CD4-positive, CD25-positive, alpha-beta regulatory T cell (primary cell): ENCODE measurements at places on chromosomes 3 and 15. TPM values are rescaled to one million over a fixed set of nuclear protein-coding genes. Genes with fewer than 3 reads are reported as not detected.

DNA sequence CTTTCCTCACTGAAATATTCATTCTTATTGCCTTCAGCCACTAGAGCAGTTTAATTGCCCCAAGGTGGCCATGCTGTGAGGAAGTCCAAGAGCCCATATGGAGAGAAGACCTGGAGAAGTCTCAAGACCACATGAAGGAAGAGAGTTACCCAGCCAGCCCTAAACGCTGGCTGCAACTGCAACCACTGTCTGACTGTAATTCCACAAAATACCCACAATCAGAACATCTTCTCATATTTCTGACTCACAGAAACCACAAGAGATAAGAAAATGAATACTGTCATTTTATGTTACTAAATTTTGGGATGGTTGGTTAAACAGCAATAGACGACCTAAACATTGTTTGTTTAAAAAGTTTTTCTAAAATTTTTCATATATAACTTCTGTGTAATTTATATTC lies 14.7 kb upstream of the SST start:
- DNase-seq, result no peak

DNA sequence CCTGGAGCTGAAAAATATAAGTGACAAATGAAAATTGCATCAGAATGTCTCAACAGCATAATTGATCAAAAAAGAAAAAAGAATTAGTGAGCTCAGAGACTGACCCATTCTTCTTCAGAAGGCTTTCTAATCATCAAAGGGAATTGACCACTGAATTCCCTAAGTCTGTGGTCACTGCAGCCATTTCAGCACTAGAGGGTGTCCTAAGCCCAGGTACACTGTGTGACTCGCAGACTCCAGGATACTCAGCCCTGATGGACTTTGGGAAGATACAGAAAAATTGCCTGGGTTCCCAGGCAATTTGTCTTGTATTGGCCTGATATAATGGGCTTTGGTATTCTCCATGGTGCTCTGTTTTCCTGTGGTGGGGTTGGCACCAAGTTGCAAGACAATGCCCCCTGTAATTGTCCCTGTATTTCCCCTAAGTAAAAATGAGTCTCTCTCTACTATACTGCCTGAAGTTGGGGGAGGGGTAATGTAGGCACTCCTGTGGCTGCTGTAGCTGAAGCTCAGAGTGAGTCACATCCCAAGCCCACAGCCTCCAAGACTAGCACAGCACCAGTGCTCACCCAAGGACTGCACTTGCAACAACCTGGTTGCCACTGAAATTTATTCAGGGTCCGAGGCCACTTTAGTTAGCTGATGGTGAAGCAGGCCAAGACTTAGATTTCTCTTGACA lies 256.0 kb upstream of the STAC start:
- no peak for DNase-seq

GRCh38 chr15:71939981-71940588 lies 129.7 kb downstream of the NR2E3 start:
- DNase-seq, result no peak

GRCh38 chr3:17340261-17340660 lies 402.2 kb downstream of the TBC1D5 start:
- DNase-seq, result no peak

DNA sequence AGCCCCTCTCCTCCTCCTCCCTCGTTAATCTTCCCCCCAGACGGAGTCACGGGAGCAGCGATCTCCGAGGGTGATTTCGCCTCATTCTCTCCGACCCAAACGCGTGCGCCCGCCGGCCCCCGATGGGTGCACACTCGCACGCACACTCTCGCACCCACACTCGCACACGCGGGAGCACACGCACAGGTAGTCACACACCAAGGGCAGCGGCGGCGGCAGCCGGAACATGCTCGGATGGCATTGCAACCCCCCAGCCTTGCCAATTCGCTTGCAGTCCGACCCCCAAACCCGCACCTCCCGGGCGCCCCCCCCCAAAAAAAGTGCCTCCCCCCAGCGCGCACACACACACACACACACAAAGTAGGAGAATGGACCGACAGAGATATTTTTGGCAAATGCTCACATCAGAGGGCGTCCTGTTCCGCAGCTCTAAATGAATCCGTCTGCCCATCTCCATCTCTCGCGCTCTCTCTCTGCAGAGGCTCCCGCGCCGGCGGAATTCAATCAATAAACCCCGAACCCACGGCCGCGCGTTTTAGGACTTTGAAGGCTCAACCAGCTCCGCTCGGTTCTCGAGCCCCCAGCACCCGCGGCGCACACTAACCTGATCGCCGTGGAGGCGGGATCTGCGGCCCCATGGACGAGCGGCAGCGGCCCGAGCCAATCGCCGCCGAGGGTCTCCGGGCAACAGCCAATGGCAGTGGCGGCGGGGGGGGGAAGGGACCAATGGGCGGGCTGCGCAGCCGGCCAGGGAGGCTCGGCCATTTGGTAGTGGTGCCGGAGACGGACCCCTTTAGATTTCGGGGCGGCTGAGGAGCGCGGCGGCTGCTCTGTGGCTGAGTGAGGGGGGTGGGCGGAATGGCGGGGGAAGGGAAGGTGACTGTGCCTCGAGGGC lies at the start of gene ANP32A:
Gene ANP32A (minus strand): TSS at position 601 of the 895 bp plus-strand sequence. CDS start 144 bp downstream, at position 457.
- DNase-seq, result peak; percentile 95

DNA sequence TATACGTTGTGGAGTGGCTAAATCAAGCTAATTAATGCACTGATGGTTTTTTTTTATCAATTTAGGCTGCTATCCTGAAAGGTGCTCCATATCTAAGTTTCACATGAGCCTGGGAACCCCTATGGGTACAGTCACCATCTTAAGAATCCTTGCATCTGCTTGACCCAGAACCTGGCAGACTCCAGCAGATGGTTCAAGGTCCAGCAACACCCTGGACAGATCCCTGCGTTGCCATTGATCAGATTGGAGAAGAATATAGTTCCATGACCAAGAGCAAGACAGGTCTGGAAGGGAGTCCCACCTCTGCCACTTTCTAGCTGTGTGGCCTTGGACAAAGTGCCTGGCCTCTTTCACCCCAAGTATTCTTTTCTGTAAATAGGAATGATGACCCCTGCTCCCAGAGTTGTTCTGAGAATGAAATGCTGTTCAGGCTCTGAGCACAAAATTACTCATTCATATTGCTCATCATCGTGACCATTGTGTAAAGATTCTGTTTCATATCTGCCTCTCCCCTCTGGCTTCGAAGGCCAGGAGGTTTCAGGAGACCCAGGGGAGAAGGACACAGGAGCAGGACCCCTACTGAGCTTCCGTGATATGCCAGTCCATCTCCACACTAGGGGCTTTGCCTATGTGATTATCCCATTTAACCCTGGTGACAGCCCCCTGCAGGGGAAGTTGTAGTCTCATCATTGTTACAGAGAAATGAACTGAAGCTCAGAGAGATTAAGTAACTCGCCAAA lies 30.0 kb upstream of the TSEN2 start:
- DNase-seq, result no peak

- DNase-seq, result no peak
Measured at GRCh38 chr3:41060106-41060505, 139.2 kb upstream of the CTNNB1 start.

DNA sequence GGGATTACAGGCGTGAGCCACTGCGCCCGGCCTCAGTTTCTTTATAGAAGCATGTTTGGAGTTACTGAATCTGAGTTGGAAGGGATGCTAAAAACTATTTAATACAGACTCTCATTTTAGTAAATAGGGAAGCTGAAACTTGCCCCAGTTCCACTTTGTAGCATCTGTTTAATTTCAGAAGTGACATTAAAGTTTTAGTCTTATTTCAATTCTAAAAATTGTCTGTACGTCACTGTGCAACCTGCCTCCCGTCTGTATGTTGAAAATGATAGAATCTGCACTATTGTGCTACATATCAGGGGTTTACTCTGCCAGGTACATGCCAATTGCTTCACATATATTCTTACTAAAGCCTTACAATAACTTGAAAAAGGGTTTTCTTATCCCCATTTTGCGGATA lies 15.3 kb downstream of the CNOT10 start:
- DNase-seq, result no peak

The CCRL2 gene
- 2.0 TPM for polyA plus RNA-seq

GRCh38 chr3:48400824-48401433 lies 28.9 kb downstream of the FBXW12 start:
- peak; percentile 72 for DNase-seq

The ATP13A4 gene
- polyA plus RNA-seq, result not detected

DNA sequence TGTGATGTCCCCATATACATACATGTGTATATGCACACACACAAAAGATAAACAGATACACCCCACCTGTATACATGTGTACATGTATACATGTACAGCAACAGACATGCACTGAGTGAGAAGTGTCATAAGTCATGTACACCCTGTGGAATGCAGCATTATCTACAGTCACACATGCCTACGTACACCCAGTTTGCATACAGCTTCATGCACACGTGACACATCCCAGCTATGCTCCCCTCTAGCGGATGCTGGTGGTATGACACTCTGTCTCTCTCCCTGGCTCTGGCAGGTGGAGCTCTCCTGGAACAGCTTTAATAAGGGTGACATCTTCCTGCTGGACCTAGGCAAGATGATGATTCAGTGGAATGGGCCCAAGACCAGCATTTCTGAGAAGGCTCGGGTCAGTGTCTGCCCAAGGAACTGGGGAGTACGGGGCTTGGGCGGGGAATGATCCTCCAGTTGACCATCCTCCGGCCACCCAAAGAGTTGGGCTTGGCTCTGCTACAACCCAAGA lies 6.3 kb downstream of the VILL start:
- peak; percentile 69 for DNase-seq

GRCh38 chr3:194893121-194893987 lies 207.7 kb downstream of the FAM43A start:
- no peak for DNase-seq

GRCh38 chr3:81980596-81981494 lies 219.4 kb upstream of the GBE1 start:
- DNase-seq, result no peak

GRCh38 chr3:30934208-30934550 lies 39.7 kb upstream of the GADL1 start:
- no peak for DNase-seq

GRCh38 chr3:19822805-19823204 lies 111.2 kb downstream of the EFHB start:
- no peak for DNase-seq

- DNase-seq, result no peak
Measured at GRCh38 chr15:76162036-76162398, 102.2 kb downstream of the TMEM266 start.

GRCh38 chr3:188001093-188001492 lies 152.9 kb upstream of the LPP start:
- DNase-seq, result no peak

The CCR2 gene
- polyA plus RNA-seq, result 14.4 TPM

The IDH3A gene
- polyA plus RNA-seq, result 42.7 TPM

The IGDCC3 gene
- polyA plus RNA-seq, result not detected

DNA sequence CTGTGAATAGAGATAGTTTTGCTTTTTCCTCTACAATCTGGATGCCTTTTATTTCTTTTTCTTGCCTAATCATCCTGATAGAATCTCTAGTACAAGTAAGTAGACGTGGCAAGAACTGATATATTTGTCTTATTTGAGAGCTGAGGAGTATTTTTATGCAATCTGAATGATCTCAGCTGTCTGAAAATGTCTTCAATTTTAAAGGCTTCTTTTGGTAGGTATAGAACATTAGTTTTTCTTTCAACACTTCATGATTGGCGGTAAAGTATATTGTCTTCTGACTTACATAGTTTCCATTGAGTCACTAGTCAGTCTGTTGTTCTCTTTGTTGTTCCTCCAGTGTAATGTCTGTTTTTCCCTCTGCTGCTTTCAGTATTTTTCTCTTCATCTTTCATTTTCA lies 31.3 kb downstream of the MGA start:
- no peak for DNase-seq

- no peak for DNase-seq
Measured at GRCh38 chr15:58870451-58870850, 63.0 kb downstream of the SLTM start.

DNA sequence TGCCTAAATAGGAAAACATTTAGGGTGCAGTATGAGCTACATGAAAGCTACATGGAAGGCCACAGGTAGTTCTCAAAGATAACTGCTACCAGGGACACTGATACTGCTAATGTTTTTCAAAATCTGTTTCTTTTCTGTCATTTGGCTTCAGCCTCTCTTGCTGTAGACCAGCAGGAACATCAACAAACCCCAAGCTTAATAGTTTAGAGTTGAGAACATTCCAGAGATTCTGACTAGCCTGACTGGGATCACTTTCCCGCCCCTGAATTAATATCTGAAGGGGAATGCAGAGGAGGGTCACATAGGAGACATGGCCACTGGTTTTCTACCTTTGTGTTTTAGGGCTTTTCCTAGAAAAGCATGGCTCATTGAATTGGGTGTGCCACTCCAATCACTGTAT lies 16.9 kb upstream of the C3orf38 start:
- DNase-seq, result no peak

The SPG21 gene
- polyA plus RNA-seq, result 146 TPM

DNA sequence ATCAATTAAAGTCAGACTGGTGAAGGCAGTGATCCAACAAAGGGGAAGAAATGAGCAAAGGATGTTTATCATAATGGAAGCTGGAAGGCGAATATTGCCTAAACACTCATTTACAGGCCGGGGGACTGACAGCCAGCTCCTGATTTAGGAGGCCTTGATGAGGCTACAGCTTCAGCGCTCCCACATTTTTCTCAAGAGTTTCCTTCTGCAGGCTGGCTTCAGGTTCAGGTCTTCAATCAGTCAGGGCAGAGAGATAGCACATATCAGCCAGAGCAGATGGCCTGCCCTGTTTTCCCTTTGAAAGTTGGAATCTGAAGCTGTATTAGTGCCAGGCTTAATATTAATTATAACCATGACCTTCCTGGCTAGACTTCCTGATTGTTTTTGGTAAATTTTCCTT lies 218.9 kb downstream of the SV2B start:
- DNase-seq, result no peak

DNA sequence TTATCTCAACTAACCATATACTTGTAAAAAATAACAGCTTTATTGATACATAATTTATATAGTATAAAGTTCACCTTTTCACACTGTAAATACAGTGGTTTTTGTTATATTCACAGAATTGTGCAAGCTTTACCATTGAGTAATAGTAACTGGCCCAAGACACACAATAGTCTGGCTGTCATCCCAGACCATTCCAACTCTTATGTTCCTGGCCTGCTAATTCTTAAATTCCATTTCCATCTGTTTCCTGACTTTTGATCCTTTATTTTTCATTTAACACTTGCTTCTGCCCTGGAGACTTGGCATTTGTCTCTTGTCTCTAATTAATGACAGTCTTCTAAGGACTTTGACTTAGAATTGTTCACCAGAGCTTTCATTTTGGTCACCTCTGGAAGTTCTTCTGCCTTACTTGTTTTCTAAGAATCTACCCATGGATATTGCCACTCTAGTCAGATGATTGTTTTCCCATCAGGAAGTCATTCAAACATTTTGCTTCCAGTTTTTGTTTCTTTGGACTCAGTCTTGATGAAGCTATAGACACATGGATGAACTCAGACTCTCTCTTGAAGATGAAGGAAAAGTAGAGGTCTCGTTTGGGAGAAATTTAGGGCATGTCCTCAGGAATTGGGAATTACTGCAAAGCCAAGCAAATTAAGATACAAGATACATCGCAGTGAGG lies 27.2 kb upstream of the PLSCR4 start:
- DNase-seq, result no peak
